GM04503 (cell line): ENCODE measurements at places on chromosomes 11 and 22.

GRCh38 chr11:132866783-132867545 lies 665.3 kb downstream of the OPCML start:
- no peak for DNase-seq

DNA sequence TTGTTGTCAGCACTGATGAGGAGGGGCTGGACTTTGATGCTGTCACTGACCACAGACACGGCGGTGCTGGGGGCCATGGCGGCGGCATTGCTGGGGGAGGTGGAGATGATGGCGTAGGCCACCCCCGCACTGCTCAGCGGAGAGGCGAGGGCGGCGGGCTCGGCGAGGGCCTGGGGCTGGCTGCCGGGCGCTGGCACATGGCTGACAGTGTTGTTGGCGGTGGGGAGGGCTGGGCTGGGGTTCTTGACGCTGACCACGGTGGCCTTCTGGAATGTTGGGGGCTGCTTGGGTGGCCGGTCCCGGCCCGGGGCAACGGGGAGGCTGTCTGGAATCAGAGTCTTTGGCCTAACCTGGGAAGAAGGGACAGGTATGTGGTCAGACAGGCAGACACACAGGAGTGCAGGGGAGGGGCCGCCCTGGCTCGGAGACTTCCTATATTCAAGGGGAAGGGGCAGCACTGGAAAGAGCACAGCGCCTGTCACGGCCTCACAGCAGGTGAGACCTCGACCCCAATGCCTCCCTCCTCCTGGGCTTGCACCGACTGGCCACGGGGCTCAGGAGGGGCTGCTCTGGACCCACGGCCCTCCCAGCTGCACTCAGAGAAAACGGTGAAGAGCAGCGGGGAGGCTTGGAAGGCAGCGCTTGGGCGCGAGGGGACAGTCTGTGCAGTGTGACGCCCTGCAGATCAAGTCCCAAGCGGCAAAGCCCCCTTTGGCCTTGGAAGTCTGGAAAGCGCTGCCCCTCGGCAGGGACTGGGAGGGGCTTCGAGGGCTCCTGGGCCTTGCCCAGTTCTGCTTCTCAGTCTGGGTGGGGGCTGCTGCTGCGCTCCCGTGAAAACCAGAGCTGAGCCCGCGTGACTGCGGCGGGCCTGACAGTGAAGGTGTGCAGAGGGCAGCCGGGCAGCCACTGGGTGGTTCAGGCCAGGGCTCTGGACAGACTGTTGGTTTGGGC lies 93.2 kb downstream of the PHF21B start:
- no peak for DNase-seq

DNA sequence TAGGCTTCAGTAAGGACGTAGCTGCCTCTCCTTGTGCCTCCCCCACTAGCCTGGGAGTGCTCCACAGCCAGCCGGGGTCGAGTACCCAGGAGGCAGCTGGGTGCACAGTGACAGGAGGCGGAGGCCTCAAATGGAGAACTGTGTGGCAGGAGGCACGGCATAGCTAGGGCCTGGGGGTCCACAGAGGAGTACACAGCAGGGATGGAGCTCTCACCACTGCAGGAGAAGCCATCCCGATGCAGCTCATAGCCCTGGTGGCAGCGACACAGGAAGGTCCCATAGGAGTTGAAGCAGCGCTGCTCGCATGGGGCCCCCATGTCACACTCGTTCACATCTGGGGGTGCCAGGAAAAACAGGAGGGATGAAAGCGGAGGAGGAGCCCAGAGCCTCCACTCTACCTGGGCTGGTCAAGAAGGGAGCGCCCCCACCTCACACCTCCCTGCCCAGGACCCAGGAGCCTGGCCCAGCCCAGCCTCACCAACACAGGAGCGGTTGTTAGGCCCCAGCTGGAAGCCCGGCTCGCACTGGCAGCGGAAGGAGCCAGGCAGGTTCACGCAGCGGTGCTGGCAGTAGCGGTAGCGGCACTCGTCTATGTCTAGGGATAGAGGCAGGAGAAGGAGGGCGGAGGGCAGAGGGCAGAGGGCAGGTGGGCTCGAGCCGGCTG lies 2.8 kb downstream of the EFEMP2 start:
- DNase-seq: no peak

- DNase-seq: peak; percentile 3
Observed at GRCh38 chr11:11243590-11244469, 109.2 kb downstream of the CSNK2A3 start.

DNA sequence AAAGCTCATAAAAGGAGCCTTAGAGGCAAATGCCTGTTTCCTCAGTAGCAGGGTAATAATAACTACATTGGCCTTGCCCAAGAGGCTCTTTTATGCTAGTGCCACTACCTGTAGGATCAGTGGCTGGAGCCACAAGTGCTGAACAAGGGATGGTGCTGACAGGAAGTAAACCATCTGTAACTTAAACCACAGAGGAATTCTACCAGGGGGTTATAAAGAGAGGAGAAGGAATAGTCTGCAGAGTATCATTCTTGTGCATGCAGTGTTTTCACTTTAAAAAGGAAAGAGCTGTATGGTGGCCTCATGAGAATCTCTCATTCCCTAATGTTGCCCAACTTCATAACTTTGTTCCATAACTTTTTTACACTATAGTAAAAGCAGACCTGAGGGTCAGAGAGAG lies 168.1 kb downstream of the DBX1 start:
- no peak for DNase-seq

DNA sequence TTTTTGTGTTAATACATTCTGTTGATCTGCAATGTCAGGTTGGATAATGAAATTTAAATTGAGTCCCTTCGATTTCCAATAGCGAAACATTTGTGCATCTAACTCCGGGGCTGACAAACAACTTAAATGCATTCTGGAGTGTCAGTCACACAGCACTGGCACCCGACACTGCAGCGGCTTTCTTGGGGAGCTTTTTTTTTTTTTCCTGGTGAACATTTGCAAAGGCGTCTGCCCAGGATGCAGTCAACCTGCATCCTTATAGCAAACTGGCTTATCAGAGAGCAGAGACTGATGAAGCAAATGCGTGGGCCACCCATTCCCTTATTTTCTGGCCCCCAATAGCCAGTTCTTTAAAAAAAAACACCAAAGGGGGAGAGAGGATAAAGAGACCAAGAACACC lies 1167.7 kb downstream of the LRRC4C start:
- DNase-seq: no peak

DNA sequence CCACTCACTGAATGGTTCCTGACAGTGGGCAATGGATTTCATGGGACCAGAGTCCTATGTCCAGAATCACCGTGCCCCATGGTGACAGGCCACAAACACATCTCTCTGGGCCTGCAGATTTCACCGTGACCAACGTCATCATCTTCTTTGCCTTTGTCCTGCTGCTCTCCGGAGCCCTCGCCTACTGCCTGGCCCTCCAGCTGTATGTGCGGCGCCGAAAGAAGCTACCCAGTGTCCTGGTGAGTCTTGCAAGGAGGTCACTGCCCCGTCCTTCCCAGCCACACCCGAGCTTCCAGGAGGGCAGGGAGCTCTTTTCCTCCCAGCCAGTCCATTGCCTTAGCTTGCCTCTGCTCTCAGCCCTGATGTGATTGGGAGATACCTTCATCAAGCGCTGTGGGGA lies 9.3 kb downstream of the IL10RA start:
- DNase-seq: no peak

GRCh38 chr11:75342231-75342918 lies 9.1 kb downstream of the ARRB1 start:
- no peak for DNase-seq

DNA sequence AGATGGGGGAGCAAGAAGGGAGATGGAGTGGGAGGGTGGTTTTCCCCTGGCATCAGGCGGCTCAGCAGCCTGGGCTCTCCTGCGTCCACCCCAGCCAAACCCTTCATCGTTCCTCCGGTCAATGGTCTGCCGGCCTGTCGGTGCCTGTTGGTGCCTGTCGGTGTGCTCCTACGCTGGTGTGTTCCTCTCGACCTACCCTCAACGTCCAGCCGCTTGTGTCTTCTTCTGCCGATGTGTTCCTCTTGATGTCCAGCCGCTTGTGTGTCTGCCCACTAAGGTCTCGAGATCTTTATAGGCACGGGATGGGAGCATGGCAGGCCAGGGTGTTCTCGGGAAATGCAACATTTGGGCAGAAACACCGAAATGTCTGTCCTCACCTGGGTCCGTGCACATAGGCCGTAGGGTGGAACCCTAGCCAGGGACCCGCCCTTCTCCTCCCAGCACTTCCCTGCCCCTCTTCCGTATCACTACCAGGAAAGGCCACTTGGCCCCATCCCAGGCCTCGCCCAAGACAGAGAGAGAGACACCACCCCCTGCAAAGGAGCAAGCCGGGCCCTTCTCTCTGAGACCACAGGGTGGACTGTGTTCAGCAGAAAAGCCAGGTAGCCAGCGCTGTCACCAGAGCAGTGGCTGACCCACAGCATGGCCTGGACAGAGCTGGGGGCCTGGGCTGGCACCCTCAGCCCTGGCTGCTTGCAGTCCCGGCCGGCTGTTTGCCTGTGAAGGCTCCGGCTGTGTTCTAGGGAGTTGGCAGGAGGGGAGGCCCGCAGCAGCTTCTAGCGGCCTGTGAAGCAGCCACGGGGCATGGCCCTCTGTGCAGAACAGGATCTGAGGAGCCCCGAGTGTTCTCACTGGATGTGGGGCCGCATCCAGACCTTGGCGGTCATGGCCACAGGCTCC lies 61.6 kb upstream of the KCNQ1OT1 start:
- DNase-seq: no peak

DNA sequence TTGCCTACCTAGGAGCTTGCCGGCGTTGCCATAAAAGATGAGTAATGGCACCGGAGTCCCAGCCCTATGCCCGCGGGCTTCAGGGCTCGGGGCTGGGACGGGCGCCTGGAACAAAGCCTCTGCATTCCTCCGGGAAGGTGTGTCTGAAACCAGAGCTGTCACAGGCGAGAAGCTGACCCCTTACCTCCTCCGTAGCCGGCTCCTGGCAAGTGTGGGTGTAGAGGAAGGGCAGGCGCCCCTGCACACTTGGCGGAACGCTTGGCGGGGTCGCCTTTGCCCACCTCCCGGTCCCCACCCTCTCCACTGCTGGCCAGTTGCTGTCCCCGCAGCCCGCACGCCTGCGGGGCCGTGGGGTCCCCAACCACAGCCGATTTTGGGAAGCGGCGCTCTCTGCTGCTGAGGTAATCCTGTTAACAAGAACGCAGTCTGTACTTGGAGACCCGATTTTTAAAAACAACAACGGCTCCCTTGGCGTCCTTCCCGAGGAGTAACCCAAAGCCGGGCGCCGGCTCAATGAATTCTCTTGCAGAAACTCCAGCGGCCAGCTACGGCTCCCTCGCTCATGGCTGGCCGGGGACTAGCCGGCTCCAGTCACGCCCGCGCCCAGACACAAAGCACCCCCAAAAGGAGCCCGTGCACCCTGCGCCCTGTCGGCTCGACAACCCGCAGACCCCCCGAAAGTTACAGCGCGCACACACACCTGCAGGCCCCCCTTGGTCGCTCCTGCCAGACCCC lies 89.2 kb downstream of the PLEKHA7 start:
- no peak for DNase-seq

GRCh38 chr11:10604798-10605197 lies 36.3 kb upstream of the LYVE1 start:
- DNase-seq: no peak
